ENCODE measurements at places on chromosomes 1 and 21.

DNA sequence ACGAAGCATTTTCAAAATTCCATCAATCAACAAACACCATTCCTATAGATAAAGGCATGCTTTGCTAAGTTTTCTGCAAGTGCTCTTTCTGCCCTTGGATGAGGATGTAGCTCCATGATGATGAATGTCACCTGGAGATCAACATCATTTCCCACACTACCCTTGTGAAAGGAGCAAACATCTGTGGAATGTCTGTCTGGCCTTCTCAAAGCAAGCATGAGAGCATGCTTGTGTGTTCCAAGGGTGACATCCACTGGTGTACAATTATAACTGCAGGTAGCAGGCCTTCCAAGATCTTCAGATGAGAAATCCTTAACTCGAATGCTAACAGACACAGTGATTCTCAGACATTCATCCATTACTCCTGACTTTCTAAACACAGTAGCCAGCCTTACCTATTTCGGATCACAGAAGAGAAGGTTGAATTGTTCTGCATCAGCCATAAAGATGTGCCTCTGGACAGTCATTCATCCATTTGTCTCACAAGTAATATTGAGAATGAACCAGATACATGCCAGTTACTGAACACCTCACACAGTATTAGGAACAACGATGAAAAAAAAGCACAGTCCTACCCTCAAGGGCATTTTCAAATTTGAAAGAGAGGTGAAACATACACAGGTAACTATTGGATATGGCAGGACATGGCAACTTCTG is 162.4 kb downstream of the TPR start:
- DNase-seq = peak; percentile 35

DNA sequence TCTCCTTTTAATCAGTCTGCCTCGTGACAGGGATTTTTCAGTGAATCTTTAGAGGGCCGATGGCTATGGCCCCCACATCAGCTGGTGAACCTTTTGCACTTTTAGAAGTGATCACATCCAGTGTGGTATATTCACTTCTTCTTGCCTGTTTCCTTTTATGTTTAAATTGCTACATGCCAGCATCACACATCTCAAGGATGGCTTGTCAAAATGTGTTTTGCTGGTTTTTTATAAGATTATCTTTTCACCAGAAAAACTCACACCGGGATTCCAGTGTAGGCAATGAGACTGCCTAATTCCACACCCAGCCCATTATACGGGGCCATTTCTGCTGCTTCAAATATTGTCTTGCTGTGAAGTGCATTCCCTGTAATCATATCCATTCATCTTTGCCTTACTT is 1151.7 kb upstream of the ADGRL4 start:
- no peak for DNase-seq

DNA sequence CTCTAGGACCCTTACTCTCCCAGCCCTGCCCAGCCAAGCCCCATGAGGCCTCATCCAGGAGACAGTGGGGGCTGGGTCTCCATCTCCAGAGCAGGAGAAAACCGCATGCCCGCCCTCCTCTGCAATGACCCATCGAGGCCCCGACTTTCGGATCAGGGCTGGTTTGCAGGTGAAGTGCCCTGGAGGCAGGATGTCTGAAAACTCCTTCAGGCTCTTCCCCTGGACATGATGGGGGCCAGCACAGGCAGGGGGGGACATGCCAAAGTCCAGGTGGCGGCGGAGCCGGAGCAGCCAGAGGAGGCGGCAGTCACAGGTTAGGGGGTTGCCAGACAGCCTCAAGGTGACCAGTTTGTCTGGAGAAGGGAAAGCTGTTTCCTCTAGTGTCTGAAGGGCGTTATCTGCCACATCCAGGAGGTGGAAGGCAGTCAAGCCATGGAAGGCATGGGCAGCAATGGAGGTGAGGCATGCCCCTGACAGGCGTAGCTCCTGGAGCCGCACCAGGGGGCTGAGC is 3.9 kb downstream of the LINGO4 start:
- no peak for DNase-seq

GRCh38 chr1:235106457-235106856 is 22.2 kb downstream of the TOMM20 start:
- DNase-seq = no peak

GRCh38 chr1:154490317-154490716 is 11.7 kb upstream of the TDRD10 start:
- no peak for DNase-seq

- DNase-seq = no peak
Measured at GRCh38 chr1:45200906-45201500, 5.4 kb downstream of the ZSWIM5 start.

- DNase-seq = no peak
Measured at GRCh38 chr1:204616641-204617040, 68.9 kb downstream of the LRRN2 start.

- no peak for DNase-seq
Measured at GRCh38 chr1:20276485-20277159, 14.1 kb upstream of the VWA5B1 start.

- DNase-seq = no peak
Measured at GRCh38 chr21:15894596-15894995, 164.8 kb downstream of the USP25 start.

DNA sequence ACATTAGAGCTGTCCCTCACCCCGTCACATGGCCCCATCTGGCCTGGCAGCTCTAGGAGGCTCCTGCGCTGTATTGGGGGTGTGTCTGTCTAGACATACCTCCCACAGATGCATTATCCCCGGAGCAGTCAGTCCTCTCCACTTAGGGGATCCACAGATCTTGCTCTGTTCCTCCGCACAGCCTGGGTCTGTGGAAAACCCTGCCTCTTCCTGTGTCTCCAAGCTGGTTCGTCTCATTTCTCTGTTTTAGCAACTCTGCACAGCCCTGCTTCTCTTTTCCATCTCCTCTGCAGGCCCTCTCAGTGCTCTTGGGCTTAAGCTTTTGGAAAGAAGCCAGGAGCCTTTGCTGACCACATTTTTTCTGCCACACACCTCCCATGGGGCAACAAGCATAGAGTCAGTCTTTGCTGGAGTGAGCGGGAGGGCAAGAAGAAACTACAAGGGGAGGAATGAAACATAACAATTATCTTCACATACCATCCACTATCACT is 241.5 kb downstream of the FOXD2 start:
- DNase-seq = no peak

DNA sequence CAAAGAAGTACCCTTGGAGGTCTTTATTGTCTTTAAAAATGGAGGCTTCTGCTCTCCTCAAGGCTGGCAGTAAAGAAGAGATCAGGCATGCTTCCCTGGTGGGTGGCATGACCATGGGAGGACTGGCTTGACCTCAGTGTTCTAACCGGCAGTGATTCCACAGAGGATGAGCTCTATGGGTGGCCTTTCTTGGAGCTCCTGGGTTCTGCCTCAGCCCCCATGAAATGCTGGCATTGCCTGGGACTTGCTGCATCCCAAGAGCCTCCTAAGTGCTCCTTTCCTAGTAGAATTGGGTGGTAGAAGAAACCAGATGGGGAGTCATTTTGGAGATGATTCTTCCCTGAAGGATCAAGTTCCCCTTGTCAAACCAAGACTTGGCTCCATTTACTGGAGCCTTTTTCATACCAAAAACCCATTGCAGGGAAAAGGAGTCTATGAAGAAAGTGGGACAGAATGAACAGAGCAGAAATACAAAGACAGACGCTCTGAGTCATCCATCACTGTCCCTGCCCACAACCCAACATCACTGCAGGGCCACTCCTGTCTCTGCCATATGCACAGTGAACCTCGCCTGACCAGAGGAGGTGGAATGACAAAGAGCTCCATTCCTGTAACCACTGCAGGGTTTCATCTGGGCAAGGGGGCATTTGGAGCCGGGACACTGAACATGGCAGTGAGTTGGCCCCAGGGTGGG is 42.4 kb downstream of the RIMS3 start:
- DNase-seq = no peak

DNA sequence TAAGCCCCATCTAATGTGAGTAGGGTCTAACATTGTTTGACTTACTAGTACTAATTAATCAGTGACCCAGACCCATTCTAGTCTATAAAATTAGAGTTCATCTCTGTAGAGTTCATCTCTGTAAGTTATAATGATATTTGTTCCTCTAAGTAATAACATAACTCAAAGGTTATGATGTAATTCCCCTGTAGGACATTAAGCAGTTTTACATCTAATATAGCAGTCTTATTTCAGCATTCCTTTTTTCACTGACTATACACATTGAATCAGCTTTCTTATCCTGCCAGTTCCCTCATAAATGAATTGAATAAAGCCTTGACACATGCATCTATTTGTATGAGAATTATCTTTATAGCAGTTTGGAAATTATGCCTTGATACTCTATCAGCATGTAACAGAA is 90.9 kb downstream of the SH3GLB1 start:
- DNase-seq = no peak

DNA sequence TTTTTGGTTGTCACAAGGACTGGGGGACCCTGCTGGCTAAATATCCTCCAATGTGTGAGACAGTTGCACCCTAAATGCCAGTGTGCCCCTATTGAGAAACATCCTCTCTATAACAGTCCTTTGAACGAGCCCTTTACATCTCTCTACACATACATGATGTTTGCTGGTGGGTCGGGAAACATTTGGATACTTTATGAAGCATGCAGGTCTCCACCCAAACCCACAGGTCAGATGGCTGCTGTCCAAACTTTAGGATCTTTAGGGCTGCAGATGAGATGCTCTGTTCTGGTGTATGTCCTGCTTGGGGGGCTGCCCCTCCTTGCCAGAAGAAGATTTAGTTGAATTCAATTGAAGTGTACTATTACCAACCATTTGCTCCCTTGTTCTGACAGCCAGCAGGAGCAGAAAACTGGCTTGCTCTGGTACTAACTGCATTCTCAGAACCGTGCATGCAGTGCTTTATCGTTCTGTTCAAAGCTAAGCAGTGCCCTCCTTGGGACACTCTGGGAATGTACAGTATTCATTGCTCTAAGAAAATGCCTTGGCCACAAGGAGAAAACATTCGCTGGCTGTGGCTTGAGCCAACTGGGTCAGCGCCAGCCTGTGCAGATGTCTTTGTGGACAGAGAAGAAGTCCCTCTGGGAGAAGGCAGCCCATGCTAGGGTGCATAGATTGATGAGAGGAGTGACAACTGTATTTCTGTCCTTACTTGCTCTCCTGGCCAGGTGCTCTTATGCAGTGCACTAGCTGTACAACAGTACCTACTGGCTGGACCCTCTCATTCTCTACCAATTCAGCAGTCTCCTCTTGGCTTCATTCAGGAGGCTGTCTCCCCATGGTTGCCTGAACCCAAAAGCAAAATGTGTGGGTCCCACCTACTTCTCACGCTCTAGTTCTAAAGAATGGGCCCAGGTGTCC is 61.4 kb upstream of the DIRAS3 start:
- DNase-seq = no peak

- no peak for DNase-seq
Measured at GRCh38 chr1:230351983-230352382, 74.1 kb downstream of the PGBD5 start.

- no peak for DNase-seq
Measured at GRCh38 chr1:8600336-8600735, 217.1 kb downstream of the RERE start.

DNA sequence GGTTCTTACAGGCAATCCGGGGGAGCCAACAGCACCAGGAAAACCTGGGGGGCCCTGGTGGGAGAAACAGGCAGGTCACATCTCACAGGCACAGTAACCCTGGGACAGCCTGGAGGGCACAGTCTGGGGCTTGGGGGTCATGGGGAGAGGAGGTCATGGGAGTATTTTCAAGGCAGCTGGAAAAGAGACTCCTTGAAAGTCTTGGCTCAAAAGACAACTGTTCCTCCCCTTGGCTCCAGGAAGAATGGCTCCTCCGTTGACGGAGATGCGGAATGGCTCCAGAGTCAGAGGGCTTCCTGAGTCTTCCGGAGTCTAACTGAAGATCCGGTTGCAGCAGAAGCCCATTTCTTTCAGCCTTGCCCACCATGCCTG is 25.9 kb upstream of the PEF1 start:
- no peak for DNase-seq

DNA sequence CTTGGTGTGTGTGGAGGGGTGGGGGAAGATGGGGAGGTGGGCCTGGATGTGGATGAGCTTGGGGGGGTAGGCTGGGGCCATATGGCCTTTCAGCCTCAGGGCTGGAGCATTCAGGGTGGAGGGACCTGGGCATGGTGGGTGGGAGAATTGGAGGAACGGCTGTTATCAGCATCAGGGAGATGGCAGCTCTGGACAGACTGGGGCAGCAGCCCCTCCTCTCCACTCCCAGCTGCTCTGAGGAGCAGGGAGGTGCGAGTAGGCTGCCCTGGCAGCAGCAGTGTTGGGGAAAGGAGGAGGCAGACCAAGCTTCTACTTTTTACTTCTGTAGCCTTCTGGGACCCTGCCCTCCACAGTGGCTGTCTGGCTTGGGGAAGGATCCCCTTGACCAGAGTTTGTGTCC is 10.2 kb downstream of the PPFIA4 start:
- DNase-seq = no peak

- DNase-seq = no peak
Measured at GRCh38 chr1:86757272-86757984, 53.1 kb downstream of the SH3GLB1 start.

GRCh38 chr1:209207701-209208286 is 375.7 kb upstream of the CAMK1G start:
- no peak for DNase-seq

DNA sequence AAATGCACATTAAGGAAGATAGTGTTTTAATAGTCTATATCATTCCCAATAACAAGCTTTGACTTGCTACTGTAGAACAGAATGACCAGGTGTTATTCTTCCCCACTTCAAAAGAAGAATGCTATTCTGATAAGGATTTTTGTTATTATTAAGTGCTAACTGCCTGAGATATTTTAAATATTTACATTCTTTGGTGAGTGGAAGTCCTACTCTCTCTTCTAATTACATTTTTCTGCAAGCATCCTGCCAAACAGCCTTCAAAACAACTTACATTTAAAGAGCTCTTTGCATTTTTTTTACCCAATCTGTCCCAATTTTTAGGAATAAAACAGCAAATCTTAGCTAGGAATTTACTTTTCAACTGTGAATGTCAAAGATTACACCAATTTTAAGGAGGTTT is 23.5 kb upstream of the SYDE2 start:
- no peak for DNase-seq

DNA sequence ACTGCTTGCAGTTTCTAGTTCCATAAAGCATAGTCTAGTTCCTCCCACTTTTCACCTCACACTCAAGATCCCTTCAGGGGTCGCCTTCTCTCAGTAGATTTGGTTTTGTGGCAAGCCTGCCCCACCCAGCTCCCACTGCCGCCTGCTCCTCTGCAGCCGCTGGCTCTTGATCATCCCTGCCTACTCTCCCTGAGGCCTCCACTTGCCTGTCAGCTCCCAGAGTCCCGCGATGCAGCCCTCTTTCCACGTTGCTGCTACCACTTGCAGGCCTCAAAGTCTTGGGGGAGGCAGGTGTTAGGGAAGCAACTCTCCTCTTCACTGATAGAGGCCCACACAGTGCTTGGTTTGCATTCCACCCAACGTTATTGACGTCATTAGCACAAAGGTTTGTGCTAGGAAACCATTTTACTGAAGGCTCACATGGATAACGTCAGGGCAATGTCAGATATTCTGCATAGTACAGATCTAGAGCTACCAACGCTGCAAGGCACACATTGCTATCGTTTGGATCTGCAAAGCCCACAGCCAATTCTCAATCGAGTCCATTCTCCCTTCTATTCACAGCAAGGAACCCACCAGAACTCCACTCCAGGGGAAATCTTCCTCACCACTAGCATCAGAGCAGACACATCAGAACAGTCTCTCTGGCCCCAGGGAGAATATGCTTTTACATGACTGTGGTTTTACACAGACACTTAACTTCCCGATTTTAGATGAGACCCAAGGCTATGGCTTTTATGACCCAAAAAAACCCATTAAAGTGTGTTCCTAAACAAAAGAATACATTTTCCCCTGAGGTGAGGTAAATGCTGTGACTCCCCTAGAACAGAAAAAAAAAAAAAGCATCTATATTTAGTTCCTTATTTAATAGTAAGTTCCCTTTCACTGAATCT is 519.5 kb upstream of the CAMK1G start:
- no peak for DNase-seq

- DNase-seq = no peak
Measured at GRCh38 chr1:175520186-175520585, 223.2 kb downstream of the TNR start.

Measured in CD4-positive, alpha-beta T cell treated with Interleukin-4 for 1 hour (primary cell).